ENCODE measurements at places on chromosomes 1 and 21. TPM values are rescaled to one million over a fixed set of nuclear protein-coding genes. Genes with fewer than 3 reads are reported as not detected.

DNA sequence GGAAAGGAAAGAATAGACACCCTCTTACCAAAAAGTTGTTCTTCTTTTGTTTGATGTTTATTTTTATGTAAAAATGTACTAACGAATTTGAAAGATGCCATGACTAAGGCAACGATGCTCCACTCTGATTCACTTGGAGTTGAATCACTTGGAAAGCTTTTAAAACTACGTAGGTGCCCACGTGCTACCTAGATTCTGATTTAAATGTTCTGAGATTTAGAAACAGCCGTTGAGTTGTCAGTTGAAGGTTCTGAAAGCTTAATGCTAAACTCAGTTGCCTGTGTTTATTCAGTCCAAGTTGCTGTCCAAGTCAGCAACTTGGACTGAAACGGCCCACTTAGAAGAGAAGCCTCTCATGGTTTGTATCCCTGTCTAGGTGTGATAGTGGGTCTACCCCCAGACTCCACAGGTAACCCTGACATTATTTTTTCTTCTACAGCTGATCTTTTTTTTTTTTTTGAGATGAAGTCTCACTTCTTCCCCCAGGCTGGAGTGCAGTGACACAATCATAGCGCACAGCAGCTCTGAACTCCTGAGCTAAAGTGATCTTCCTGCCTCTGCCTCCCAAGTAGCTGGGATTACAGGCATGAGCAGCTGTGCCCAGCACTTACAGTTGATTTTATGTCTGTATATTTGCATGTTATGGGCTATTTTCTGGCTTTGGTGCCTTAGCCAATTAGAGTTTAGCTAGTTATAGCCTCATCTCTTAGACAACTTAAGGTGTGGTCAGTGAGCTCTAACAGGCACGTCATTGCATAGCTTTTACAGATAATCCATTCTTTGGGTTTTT lies 1.4 kb upstream of the VAMP4 start:
- DNase-seq, result peak; percentile 14

ADARB1 gene
- 30.9 TPM for total RNA-seq

DNA sequence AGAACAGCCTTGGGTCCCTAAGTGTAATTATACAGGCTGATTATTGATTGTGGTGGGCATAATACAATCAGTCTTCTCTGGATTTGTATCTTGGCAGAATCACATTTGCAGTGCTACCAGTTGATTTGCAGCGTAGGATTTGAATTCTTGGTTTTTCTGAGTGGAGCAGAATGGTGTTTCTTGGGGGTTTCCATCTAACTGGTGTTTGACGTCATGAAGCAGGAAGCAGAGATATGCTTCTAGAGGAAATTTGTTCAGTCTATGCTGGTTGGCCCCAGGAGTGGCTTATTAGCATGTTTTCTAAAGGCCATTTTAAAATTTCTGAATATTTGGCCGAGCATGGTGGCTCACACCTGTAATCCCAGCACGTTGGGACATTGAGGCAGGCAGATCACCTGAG lies 3.4 kb downstream of the CTTNBP2NL start:
- no peak for DNase-seq

EPHA2 gene
- 14.8 TPM for total RNA-seq

RASAL2 gene
- total RNA-seq, result 9.2 TPM

TEDDM1 gene
- not detected for total RNA-seq

DNA sequence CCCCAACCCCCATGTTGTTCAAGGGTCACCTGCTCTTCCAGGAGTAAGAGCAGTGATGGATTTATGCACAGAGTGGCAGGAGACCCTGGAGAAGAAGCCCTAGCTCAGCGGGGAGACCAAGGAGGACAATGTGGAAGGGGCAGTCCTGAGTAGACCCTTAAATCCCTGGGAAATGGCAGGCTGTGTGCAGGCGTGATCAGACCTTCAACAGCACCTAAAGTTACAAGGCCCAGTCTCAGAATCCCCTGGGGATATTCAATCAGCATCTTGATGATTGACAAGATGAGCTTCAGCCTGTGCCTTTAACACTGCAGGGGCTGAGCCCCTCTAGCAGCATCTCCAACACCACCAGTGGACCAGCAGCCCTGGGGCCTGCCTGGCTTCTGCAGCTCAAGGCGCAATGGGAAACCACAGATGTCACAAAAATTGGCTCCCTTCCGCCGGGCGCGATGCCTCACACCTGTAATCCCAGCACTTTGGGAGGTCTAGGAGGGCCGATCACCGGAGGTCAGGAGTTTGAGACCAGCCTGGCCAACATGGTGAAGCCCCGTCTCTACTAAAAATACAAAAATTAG lies 60.4 kb downstream of the IRF2BP2 start:
- DNase-seq, result no peak

OLIG2 gene
- not detected for total RNA-seq

DNA sequence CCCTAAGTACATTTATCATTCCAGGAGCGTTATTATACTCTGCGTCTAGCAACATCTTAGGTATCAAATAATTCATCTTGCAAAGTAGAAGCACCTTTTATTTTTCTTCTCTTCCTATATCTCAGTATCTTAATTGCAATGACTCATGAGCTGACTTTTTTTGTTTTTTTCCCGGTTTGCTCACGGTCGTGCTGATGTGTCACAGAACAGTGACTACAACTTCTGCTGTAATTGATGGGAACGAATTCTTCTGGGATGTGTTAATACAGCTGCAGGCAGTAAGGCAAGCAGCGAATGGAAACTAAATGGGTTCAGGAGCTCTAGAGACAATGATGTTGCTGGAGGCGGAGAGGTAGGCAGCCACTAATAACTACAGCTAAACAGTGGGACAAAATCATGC lies 89.8 kb upstream of the TMPRSS15 start:
- DNase-seq, result no peak

- no peak for DNase-seq
These were observed 206.6 kb downstream of the PBX1 start for GRCh38 chr1:164765557-164765956.

- no peak for DNase-seq
These were observed 143.0 kb downstream of the ELAVL4 start for GRCh38 chr1:50251702-50252101.

DNA sequence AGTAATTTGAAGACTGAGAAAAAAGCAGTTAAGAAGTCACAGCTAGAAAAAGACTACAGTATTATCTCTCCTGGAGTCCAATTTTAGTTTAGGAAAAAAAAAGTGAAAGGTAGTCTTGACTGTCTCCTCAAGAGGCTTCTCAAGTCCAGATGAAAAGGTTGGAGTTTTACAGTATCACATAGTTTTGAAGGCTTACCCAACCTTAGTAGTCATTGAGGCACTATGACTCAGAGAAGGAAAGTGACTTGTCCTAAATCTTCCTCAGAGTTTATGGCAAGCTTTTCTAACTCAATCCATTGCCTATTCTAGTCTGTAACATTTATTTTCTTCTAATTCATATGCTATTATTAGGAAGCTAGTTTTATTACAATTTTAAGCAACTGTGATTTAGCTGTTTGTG lies 174.9 kb downstream of the DPYD start:
- no peak for DNase-seq

FAM151A gene
- not detected for total RNA-seq

DNA sequence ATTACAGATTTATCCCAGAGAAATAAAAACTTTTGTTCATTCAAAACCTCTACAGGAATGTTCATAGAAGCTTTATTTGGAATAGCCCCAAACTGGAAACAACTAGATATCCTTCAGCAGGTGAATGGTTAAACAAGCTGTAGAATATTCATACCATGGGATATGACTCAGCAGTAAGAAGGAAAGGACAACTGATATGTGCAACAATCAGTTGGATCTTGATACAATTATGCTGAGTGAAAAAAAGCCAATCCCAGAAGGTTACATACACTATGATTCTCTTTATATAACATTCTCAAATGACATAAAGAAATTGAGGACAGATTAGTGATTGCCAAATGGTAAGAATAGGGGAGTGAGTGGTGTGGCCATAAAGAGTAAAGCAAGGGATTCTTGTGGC lies 376.7 kb downstream of the S1PR1 start:
- DNase-seq, result no peak

C1orf210 gene
- total RNA-seq, result 5.5 TPM

GRCh38 chr1:46205141-46205540 lies 2.0 kb downstream of the LURAP1 start:
- no peak for DNase-seq

DNA sequence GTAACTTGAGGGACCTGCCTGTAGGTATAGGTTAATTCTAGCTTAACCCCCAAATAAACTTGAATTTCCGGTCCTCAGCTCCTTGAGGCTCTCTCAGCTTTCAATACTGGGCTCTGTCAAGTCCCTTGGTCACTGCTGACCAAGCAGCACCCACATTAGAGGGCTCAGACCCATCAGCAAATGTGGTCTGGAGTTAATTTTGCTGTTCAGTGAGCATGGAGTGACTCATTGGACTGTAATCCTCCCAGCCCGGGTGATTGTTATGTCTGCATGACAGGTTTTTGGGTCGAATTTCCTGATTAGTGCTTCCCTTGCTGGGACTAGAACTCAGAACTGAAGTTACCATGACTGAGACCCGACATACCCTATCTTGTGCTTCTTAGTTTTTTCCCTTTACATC lies 130.6 kb downstream of the URB2 start:
- DNase-seq, result no peak

GRCh38 chr1:233613252-233614172 lies at the start of gene KCNK1:
KCNK1 (plus strand) TSS chr1:233614106; CDS start chr1:233614172, 66 bp downstream.
- DNase-seq, result peak; percentile 83

- no peak for DNase-seq
These were observed 554.6 kb downstream of the PLA2G4A start for GRCh38 chr1:187383366-187383765.

GUCA2A gene
- total RNA-seq, result not detected

DNA sequence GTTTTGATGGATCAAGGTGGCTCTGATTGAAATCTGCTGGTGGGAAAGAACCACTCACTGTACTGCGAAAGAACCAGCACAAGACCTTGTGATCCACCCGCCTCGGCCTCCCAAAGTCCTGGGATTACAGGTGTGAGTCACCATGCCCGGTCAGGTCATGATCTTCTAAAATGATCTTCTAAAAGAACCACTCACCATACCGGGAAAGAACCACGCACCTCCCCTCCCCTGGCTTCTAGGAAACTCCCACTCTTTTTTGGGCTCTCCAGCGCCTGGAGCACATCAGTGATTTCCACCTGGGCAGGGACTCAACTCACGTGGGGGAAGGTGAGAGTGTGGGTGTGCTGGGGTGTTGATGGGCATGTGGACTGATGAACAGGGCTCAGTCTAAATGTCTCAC lies 7.9 kb upstream of the RAB7B start:
- DNase-seq, result no peak

WNT4 gene
- total RNA-seq, result 3.0 TPM

DNA sequence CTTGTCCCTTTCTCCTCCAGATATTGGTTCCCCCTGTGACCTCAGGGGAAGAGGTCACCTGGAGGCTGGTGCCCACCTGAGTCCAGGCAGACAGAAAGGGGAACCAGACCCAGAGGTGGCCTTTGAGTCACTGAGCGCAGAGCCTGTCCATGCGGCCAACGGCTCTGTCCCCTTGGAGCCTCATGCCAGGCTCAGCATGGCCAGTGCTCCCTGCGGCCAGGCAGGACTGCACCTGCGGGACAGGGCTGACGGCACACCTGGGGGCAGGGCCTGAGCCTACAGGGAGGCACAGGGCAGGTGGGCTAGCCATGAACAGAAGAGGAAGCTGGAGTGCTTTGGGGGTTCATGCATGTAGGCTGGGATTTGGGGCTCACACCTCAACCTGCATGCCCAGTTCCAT lies 2.7 kb downstream of the TNFRSF14 start:
- DNase-seq, result no peak

KISS1 gene
- 6.0 TPM for total RNA-seq

DNA sequence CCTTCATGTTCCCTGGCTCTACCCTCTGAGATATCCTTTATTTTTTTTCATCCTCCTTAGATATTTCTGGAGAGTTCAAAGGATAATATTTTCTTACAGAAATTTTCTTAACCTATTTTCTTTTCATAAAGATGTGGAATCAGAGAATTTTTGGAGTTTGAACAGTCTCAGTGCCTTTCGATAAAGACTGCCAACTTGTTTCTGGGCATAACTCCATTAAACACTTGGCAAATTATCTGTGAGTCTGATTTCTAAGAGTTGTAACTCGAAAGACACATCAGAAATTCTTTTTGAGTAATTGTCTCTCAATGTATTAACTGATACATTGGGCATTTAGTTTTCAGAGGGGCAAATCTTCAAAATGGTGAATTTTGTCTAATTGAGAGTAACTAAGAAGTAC lies 1255.6 kb downstream of the NCAM2 start:
- no peak for DNase-seq

DNA sequence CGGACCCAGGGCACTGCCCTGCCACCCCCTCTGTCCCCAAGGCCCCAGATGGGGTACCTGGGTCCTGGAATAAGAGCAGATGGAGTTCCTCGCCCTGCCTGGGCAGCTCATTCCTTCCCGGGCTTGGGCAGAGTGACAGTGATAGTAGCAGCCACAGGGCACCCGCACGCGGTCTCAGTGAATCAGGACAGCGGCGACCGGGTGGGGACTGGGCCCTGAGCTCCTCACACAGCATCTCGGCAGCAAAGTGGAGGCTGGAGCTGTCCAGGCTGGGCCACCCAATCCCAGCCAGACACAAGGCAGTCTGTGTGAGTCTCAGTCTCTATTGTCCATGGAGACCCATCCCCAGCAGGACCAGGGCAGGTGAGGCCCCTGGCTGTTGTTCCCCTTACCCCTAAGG lies 37.4 kb upstream of the CCDC27 start:
- no peak for DNase-seq

- no peak for DNase-seq
These were observed 10.5 kb downstream of the KIF21B start for GRCh38 chr1:201013031-201013485.

NTNG1 gene
- 5.1 TPM for total RNA-seq

GRCh38 chr1:154821083-154821482 lies 49.0 kb downstream of the KCNN3 start:
- DNase-seq, result no peak

CD5L gene
- total RNA-seq, result not detected

- no peak for DNase-seq
These were observed 771.6 kb upstream of the CXADR start for GRCh38 chr21:16741141-16741665.

ELF3 gene
- 191 TPM for total RNA-seq

- no peak for DNase-seq
These were observed 152.3 kb upstream of the SPAG17 start for GRCh38 chr1:118337346-118337745.

Measured in prostate gland (tissue), 2 donors.